ENCODE measurements at places on chromosomes 3 and 15.

GRCh38 chr3:39184081-39184967 is 8.1 kb downstream of the XIRP1 start:
- DNase-seq = no peak

GRCh38 chr3:52925405-52926313 is 28.3 kb upstream of the STIMATE start:
- DNase-seq = no peak

- no peak for DNase-seq
These were observed 230.9 kb downstream of the NSUN3 start for GRCh38 chr3:94293793-94294195.

- no peak for DNase-seq
These were observed 5.9 kb downstream of the CYP19A1 start for GRCh38 chr15:51332206-51333147.

DNA sequence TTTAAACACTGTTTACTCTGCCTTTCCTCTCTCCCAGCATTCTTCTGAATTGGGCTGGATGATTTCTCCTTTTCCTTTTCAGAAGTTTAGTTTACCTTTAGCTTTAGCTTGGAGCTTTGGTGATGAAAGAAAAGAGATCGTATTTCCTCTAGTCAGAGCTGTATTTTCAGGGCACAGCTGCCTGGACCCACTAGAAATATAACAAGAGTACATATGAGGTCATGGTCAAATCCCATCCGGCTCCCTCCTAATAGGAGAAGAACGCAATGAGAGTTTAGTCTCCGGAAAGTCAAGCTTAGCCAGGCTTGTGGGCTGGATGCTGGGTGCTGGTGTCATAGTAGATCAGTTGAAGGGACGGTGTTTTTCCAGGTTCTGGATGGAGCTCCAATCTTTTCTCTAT is 177.1 kb upstream of the PFN2 start:
- no peak for DNase-seq

DNA sequence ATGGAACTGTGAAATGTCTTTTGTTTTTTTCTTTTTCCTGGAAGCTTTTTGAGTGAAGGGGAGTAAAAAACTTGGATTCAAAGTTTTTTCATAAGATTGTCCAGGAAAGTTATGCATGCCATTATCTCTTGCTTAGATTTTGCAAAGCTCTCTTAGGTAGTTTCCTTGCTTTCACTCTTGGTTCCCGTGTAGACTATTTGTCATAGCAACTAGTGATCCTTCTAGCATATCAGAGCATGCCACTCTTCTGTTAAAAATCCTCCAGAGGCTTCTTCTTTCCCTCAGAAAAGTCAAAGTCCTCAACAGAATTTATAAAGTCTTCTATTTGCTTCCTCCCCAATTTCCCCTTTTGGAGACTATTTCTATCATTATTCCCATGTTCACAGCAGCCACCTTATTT is 21.1 kb downstream of the GTF2E1 start:
- DNase-seq = no peak

- no peak for DNase-seq
These were observed 93.8 kb downstream of the LINGO1 start for GRCh38 chr15:77538793-77539497.

- DNase-seq = no peak
These were observed 111.7 kb upstream of the NR2F2 start for GRCh38 chr15:96218623-96219455.

GRCh38 chr3:84275532-84275931 is 683.3 kb upstream of the CADM2 start:
- no peak for DNase-seq

GRCh38 chr3:71688121-71688520 is 37.1 kb downstream of the EIF4E3 start:
- DNase-seq = no peak

- DNase-seq = no peak
These were observed 8.1 kb upstream of the MUC13 start for GRCh38 chr3:124942613-124943012.

DNA sequence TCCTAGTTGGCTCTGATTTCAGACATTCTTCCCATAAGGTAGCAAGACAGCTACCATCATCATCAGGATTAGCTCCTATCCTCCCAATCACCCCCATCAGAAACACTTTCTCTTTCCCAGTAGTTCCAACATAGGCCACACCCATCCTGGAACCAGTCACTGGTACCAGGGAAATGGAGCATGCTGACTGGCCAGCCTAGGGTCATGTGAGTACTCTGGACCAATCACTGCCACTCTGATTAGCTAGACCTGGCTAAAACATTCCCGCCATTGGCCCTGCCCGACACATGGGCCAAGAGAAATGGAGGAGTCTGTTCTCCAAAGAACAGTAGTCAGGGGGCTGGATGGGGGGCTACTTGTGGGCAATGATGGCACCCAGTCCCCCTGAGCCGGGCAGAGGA is 12.4 kb downstream of the EFCC1 start:
- DNase-seq = no peak

DNA sequence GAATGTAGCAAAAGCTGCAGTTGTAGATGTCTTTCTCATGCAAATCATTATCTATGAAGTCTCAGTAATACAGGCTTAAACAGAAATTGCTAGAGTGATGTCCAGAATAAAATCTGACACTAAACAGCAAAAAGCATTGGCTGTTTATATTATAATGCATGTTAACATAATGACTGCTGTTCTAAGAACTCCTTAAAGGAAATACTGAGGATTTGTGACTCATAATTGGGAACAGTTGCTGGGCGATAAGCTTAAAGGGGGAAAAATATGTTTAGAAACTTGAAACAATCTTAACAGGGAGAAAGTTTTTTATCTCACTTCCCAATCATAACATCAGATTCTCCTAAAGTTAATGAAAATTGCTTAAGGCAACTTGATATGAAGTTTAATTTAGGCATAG is 17.5 kb downstream of the TIPARP start:
- DNase-seq = no peak

- no peak for DNase-seq
These were observed 414.2 kb downstream of the GABRB3 start for GRCh38 chr15:26358708-26359107.

GRCh38 chr3:10973046-10973595 is 19.4 kb upstream of the SLC6A1 start:
- DNase-seq = no peak

DNA sequence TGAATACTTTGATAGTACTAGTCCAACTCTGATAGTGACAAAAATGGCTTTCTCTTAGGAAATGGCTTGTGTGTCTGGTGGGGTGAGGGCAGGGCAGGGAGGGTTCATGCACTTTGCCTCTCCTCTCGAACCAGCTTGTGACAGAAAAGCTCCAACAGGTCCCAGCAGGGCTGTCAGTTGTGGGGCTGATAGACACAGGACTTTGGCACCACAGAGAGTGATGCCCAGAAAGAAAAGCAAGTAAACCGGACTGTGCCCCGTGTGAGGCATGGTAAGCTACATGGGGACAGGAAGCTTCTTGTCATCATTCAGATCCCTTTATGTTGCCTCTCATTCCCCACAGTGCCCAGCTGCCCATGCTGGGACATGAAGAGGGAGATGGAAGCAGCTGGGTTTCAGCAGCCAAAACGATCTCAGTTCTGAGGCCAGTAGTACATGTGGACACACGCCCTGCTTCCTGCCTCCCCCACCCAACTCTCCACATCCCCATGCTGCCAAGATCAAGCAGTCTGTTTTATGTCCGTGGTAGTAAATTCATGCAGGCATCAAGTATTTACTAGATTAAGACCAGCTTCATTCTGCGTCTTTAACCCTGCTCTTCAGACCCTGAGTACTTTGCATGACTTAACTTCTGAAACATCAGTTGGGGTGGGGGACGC is 29.7 kb upstream of the LIPC start:
- no peak for DNase-seq

- no peak for DNase-seq
These were observed 2.8 kb downstream of the TMEM43 start for GRCh38 chr3:14127516-14128161.

- DNase-seq = no peak
These were observed 108.8 kb downstream of the ARNT2 start for GRCh38 chr15:80512726-80513660.

DNA sequence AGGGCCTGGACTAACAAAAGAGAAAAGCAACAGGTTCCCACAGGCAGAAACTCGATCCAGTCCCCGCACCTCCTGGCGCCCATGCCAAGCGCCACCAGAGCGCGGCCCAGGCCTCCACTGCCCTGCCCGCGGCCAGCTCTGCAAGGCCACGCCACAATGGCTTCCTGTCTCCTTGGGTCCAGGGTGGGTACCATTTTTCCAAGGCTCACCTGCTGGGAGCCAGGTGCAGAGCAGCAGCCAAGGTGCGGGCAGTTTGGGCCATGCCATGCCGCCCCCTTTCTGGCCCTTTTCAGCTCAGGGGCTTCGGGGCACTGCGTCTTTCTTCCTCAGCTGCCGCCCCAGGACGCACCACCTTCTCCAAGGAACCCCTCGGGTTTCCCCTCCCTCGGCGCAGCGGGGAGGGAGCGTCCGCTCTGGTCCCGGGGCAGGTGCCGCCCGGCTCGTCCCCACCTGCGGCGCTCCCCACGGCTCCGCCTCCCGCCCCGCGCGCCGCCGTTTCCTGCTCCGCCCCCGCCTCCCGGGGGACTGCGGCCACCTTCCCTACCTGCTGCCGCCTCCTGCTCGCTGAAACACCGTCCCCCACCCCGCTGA is at the start of gene ILDR1:
ILDR1 (minus strand) TSS at position 437 of the 591 bp plus-strand sequence; CDS start at position 267, 170 bp downstream.
- DNase-seq = peak; percentile 87

GRCh38 chr15:77384589-77385359 is 35.1 kb downstream of the PEAK1 start:
- no peak for DNase-seq

- DNase-seq = no peak
These were observed 3.6 kb downstream of the FAM107A start for GRCh38 chr3:58573640-58574039.

DNA sequence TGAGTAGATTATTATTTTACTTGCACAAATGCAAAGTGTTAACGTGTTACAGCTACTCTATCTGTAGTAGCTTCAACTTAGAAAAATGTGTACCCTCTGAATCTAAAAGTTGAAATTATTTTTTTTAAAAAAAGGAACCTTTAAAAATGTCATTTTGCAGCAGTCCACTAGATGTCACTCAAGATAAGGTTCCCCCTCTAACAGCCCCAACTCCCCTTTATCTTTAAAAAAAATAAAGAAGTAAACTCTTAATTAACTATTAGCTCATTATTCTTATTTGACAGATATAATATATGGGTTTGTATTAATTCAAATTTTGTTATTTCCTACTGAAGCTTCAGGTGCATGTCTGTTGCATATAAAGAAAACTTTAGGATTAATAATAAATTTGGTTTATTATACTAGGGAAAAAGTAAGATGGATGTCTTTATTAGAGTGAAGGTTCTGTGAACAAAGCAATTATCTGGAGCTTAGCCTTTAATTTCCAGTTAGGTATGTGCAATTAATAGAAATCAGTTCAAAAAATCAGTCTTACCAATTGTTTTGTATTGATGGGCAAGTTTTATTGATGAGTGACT is 288.5 kb downstream of the VGLL3 start:
- DNase-seq = no peak

DNA sequence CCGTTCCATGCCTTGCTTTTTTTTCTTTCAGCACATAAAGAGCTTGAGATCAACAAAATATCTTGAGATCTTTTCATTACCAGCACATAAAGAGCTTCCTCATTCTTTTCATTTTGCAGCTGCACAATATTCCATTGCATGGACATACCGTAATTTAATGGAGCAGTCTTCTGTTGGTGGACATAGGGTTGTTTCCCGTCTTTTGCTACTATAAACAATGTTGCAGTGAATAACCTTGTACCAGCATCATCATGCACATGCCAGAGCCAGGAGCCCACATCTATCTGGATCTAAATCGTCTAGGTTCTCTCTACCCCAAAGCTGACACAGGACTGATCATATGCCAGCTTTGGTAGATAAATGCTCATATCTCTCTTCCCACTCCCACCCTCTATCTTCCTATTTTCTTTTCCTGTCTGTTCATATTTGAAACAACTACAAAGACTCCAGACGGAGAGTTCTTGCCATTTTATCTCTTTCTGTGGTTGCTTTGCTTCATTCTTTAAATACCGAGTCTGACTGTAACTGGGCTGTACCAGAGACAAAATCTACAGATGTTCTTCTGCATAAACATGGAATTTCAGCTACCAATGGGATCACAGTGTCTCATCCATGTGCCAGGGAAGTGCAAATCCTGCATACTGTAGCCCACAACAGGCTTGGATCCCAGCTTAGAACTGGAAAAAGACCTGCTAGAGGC is 47.1 kb upstream of the AKAP13 start:
- no peak for DNase-seq

GRCh38 chr3:73030073-73030597 is 31.3 kb upstream of the EBLN2 start:
- DNase-seq = no peak

- DNase-seq = no peak
These were observed 399.6 kb downstream of the LPP start for GRCh38 chr3:188553569-188553968.

DNA sequence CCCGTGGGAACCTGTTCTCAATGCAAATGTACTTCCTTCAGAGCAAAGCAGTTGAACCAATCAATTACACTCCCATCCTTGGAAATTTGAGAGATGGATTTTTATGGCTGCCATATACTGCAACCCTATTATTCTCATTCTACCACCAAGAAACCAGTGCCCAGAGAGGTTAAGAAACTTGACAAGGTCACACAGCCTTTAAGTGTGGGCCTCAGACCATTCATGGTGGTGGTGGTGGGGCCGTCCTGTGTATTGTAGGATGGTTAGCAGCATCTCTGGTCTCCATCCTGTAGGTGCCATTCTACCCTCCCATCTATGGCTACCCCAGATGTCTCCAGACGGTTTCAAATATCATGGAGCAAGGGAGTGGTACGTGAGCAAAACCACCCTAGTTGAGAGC is 23.4 kb upstream of the RBSN start:
- DNase-seq = no peak

- DNase-seq = no peak
These were observed 143.6 kb upstream of the TBC1D5 start for GRCh38 chr3:17885986-17886385.

DNA sequence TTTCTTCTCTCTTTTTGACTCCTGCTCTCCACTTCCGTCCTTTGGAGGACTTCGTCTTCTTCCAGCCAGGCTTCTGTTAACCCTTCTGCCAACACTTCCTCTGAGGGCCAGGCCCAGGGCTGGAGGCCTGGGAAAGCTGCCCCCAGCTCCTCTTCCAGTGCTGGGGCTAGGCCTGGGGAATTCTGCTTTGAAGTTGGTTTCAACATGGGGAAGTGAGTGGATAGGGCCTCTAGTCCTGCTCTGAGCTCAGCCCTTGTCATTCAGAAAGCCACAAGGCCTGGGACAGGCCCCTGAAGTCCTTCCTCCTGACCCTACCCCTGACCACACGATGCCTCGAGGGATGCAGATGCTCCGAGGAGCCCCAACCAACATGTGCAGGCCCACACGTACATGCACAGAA is 53.9 kb upstream of the HERC1 start:
- DNase-seq = no peak

GRCh38 chr3:15858547-15859506 is 61.0 kb upstream of the ANKRD28 start:
- DNase-seq = no peak

DNA sequence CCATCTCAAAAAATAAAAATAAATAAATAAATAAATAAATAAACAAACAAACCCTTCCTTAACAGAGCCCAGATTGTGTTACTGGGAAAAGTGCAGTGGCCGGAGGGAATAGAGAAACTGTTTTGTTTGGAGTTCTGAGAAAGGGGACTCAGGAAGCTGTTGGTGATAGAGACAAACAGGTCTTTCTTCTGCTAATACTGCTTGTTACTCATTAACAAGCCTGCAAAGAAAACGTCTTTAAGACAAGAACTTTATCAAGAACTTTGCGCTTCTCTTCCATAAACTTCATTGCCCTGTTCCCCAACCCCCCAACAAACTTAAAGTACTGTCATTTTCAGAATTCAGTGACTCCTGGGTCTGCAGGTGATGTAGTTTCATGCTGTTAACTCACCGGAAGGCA is 68.8 kb upstream of the GSK3B start:
- DNase-seq = no peak

GRCh38 chr15:81526029-81526428 is 152.0 kb upstream of the TMC3 start:
- no peak for DNase-seq

Data from NCI-H1436 (cell line).